BJ (cell line): ENCODE measurements at places on chromosomes 11 and 22.

DNA sequence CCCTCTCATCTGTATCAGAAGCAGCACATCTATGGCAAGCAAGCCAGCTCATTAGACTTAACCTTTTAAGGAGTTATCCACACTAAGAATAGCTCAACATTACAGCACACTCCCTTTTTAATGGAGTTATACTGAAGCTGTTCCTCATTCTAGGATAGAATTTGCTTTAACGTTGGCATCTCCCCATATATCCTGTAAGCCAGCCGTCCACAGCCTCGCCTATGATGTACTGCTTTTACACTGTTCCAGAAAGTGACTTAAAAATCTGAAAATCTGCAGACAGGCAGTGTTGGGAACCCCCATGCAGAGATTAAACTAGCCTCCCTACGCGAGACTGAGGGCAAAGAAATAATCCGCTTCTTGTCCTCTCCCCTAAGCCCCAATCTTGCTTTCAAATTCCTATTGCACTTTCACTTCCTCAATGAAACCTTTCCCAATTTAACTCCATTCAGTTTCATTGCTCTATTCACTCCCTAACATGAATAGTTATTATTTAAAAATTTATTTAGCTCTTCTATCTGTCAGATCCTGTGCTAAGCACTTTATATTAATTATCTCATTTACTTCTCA, 225.0 kb downstream of the BLID start:
- no peak for DNase-seq

GRCh38 chr22:41517172-41518047, 26.9 kb downstream of the POLR3H start:
- no peak for DNase-seq

- no peak for DNase-seq
These were observed 114.2 kb upstream of the SEZ6L start for GRCh38 chr22:26054841-26055605.

DNA sequence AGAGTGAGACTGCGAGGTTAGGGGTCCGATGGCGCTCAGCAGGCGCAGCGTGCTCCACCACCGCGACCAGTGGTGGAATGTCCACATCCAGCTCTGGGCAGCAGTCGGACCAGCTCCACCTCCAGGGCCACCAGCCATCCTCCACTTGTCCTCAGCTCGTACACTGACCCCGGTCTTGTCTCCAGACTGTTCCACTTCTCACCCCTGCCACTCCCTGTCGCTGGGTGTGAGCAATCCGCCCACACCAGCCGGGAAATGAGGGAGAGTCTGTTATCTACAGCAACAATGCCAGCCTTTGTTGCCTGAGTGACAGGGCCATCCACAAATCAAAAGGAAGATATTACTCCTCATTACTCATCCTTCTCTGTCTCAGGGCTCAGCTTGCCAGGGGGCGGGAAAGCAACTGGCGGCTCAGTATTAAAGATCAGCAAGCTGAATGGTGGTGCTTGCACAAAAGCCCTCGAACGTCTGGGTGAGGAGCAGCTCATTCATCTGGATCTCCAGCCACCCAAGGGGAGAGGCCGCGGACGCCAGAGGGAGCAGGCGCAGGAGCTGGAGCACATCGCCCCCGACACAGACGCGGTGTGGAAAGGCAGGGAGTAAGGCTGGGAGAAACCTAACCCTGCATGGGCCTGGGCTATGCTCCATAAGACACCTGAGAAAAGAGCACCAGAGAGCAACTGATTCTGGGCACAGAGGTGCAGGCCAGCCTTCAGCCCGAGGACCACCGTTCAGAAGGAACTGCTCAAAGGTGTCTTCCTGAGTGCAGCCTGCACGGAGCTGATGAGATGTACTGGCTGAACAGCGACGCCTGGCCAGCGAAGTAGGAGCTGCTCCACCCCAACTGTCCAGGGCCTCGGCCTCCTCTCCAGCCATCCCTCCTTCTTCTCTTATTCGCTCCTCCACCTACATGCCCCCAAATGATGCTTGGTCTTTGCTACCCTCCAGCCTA, 21.9 kb downstream of the IGSF9B start:
- DNase-seq, result no peak

- no peak for DNase-seq
These were observed 36.2 kb downstream of the TBC1D22A start for GRCh38 chr22:46798366-46799350.

GRCh38 chr11:133082841-133083488, 449.3 kb downstream of the OPCML start:
- DNase-seq, result no peak

DNA sequence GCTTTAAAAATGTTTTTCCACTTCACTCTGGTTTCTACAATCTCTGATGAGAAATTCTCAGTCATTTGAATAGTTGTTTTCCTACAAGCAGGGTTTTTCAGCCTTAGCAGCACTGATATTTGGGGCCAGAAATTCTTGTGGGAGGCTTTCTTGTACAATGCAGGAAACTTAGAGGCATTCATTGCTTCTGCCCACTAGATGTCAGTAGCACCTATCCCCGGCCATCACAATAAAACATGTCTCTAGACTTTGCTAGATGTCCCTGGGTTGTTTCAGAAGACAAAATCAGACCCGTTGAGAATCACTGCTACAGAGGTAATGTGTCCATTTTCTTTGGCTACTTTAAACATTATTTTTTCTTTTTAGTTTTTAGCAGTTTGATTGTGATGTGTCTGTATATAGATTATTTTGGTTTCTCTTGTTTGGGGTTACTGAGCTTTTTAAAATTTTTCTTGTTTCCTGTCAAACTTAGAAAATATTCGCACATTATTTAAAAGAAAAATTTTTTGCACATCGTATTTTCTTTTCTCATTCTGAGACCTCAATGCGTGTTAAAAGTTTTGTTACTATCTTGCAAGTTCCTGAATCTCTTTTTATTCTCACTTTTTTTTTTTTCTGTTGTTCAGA, 60.8 kb upstream of the CCDC179 start:
- DNase-seq, result peak; percentile 3
